SK-N-SH treated with all-trans-retinoic acid at 6 μM for 48 hours (cell line): ENCODE measurements at places on chromosomes 3 and 15.

DNA sequence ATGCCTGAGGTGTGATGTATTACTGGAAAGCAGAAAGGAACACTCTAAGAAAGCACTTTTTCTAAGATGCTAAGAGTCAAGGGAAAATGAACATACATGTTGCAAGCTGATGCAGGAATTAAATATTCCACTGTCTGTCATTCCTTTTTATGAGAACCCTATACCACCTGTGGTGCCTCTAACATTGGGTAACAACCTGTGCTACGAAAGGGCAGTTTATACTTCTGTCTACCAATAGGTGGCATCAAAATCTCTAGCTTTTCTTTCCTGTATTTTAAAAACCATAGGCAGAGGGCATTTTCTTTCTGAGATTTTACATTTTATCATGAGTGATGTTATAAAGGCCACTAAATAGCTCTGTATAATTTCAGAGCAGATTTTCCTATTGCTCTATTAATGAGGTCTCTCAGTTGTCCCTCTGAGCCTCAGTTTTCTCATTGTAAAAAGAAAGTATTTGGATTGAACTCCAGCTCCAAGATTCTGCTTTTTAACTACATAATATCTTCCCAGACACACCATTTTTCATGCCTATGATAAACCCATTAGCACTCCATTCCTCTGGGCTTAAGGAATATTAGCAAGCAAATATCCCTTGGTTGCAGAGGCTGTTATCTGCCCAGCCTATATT lies 3.5 kb upstream of the CPNE4 start:
- ATAC-seq: peak; percentile 46; the same call in 2 of the 3 replicates

DNA sequence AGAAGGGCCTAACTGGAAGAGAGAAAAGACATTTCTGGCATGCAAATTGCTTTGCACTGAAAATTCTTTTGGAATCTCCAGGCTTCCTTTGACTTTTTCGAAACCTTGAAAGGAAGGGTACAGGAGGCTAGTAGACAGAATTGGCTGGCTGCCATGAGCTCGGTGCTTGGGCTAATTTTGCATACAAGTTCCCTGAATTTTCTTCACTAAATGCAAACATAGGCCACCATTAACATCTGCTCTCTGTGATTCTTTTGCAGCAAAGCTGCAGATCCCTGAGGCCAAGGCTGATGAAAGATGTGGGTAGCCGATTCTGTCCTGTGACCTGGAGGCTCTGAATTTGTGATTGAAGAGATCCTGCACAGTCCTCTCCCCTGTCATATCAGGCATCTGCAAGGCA lies 247.8 kb upstream of the MCTP2 start:
- ATAC-seq: no peak

DNA sequence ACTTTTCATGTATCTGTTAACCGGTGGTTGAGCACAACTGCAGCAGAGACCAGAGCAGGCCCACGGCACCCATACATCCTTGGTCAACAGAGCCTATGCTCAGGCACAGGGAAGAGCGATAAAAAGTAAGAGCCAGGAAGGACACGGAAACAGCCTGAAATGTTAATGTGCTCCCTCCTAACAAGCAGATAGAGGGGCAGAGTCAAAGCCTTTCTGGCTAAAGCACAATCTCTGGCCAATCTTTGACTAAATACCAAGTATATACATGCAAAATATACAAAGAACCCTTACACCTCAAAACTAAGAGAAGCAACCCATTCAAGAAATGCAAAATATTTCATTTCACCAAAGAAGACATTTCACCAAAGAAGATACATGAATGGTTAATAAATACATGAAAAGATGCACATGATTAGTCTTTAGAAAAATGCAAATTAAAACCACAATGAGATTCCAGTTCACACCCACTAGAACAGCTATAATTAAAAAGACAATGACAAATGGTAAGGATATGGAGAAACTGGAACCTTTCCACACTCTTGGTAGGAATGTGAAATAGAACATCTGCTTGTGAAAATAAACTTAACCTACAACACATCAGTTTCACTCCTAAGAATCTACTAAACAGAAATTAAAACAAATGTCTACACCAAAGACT lies 88.0 kb downstream of the OSBPL10 start:
- ATAC-seq: no peak

- ATAC-seq: no peak
Measured at GRCh38 chr3:137767538-137768360, 3.6 kb downstream of the SOX14 start.

- peak; percentile 86 for ATAC-seq
Measured at GRCh38 chr3:33826688-33827087, 28.3 kb downstream of the PDCD6IP start.

- ATAC-seq: no peak
Measured at GRCh38 chr15:76070921-76071635, 11.3 kb downstream of the TMEM266 start.

- no peak for ATAC-seq
Measured at GRCh38 chr15:75349851-75350588, 3.2 kb downstream of the NEIL1 start.

DNA sequence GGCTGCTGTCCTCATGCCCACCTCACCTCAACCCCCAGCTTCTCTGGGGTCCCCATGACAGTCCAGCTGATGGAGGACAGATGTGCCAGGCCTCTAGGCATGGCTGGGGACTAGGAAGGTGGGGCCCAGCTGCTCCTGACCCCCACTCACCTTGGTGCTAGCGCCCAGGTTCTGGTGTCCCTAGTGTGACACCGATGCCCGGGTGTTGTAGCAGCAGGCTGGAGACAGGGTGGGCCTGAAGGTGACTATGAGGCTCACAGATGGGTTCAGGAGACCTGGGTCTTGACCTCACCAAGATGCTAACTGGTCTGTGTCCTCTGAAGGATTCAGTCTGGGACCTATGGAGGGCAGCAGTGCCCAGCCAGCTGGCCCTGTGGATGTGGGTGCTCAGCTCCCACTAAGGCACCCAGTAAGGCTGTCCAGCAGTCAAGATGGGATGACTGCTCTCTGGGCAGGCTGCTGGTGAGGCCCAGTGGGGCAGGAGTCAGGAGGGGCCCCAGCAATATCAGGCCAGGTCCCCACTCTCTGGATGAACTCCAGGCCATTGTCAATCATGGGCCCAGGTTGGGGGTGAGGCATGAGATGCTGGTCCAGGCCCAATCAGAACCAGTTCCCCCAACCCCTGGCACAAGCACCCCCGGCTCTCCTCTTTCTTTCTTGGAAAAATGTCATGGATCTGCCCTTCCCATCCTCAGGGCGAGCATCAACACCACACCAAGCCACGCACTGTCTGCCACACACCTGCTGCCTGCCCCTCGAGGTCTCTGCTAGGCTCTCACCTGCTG lies 33.0 kb downstream of the ALDH1L1 start:
- ATAC-seq: no peak

DNA sequence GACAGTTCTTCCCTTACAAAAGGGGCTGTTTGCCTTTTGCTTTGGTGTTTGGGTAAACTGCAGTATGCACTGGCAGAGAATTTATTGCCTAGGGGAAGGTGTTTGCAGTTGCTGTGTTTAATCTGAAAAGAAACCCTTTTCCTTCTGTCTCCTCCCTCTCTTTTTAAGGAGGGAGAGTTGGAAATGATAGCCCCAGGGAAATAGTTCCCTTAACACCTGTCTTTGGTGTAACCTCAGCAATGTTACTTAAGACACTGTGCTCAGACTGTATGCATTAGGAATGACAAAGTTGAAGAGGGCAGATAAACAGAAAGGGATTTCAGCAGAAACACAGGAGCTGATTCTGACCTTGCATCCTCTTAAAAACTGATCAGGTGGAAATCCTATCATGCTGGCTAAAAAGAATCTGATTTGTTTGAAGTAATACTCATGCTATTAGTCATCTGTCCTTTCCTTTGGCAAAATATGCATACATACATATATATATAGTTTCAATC lies 125.4 kb downstream of the TP63 start:
- ATAC-seq: no peak

DNA sequence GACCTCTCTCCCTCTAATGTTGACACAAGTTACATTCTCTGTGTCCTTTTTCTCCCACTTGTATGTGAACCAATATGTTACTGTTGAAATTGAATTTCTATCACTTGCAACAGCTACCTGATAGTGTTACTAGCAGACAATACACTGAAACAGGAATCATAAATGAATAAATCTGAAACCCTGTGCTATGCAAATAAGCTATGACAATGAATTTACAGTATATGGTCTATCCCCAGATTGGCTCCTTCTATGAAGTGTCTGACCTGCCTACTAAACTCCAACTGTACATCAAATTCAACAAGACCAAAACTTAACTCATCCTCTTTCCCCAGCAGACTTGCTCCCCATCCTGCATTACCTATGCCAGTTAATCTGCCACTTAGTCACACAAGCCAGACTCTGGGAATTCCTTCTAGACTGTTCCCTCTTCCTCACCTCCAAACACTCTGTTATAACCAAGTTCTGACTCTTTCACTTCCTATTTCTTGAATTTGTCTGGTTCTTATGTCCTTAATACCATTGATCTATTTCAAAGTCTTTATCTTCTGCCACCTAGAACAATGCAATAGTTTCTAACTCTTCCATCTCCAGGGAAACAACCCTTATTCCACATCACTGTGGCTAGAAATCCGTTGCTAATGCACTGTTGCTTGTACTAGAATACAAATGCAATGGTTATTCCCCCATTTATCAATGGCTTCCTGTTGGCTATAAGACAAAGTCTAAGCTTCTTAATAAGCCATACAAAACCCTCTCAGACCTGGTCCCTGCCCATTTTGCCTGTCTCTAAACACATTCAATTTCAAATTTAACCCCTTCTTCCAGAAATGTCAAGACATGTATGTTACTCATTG lies 13.4 kb upstream of the ZNF639 start:
- ATAC-seq: no peak

DNA sequence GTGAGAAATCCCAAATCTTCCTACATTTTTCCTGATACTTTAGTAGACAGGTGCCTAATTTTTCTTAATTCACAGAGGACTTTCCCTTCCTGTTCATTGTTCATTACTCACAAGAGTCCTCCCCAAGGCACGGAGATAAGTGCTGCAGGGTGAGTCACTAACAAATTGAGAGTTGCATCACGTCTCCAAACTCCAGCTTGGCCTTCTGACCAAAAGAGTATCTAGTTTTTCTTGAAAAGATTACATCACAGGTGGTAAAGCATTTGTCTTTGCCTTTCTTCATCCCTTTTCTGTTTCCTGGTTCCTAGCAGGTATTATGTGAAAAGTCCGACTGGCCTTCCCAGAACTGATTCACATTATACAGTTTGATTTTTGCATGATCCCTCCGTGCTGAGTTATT lies 24.9 kb upstream of the RASGRP1 start:
- no peak for ATAC-seq

- ATAC-seq: peak; percentile 40; the same call in 2 of the 3 replicates
Measured at GRCh38 chr15:66595931-66596545, 30.2 kb upstream of the LCTL start.

GRCh38 chr3:52373676-52374075 lies 57.6 kb downstream of the DNAH1 start:
- ATAC-seq: peak; percentile 32; the same call in 2 of the 3 replicates

DNA sequence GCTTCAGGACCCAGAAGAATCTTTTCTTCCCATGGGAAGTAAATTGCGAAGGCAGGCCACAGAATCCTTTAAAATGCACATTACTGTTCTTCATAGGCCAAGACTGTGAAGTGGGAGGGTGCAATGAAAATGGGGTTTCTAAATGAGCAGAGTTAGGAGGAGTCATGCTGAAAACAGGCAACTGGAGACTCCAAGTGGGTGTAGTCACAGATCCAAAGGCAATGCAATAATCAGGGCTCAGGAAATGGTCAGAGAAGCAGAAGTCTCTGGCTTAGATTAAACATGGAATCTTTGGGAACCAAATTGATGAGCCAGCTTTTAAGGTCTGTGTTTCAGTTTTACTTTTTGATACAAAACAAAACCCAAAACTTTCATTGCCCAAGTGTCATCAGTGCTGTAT lies 37.6 kb downstream of the HHLA2 start:
- ATAC-seq: no peak

- ATAC-seq: no peak
Measured at GRCh38 chr3:62955126-62955525, 79.9 kb upstream of the CADPS start.

DNA sequence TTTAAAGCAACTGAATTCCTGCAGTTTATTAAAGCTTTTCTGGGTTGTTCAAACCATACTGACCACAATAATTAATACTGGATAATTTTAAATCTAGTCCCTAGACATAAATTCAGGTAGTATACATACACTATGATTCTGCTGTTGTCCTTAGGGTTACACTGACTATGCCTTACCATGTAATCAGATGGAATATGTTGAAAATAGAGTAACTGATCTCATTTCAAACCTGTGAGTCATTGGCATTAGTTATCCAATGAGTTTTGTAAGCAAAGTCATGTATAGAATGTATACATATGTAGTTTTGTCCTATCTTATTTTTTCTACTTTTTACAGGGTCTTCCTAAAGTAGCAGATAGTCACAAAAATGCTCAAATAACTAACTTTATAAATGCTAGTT lies 517.1 kb upstream of the CCDC54 start:
- no peak for ATAC-seq

GRCh38 chr3:193827040-193827669 lies 234.1 kb downstream of the OPA1 start:
- no peak for ATAC-seq

DNA sequence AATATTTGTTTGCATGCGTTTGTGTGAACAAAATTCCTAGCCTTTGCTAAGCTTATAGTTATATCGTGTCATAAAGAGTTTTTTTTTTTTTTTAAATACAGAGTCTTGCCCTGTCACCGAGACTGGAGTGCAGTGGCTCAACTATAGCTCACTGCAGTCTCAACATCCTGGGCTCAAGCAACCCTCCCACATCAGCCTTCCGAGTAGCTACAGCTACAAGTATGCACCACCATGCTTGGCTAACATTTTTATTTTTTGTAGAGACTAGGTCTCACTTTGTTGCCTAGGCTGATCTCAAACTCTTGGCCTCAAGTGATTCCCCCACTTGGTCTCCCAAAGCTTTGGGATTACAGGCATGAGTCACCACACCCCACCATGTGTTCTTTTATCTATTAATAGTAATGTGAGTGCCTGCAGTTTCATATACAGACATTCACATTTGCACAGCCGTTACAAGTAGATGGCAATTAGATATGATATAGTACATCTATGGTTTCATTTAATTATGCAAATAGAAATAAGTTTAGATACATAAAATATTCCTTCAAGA lies 848.6 kb downstream of the PDCD6IP start:
- no peak for ATAC-seq

DNA sequence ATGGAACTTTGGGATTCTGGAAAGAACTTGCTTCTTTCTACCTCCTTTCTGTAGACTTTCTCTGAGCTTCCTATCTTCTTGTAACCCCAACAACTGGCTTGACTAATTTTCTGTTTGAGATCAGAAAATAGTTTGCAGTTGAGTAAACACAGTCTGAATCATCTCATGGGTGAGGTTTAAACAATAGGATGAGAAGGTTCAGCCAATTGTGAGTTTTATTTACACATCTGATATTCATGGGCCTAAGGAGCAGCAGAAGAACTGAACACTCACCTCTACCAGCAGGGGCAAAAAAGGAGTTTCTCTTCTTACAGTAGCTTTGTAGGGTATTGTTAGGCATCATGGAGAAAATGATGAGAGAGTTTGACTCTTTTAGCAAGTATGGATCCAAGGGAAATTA lies 54.2 kb downstream of the DTWD1 start:
- peak; percentile 77 for ATAC-seq

DNA sequence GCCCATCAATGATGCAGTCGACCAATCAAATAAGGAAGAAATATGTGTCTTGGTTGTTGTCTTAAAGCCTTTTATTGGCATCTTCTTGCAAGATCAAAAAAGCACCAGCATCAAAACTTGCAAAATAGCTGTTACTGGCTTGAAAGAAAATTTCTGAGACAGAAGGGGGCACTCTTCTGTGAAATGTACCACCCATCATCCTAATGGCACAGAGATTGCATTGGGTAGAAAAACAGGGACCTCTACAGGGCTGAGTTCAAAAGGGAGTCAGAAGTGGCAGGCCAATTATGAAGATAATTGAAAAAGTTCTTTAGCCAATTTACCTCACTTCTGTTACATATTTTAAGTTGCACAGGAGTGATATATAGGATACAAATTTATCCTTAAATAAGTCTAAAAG lies 122.3 kb upstream of the GPR149 start:
- no peak for ATAC-seq
